Neuronal stem cell (in vitro differentiated cells): ENCODE measurements at places on chromosomes 16 and 17.

GRCh38 chr16:54504372-54504771, 217.8 kb upstream of the IRX3 start:
- no peak for DNase-seq

- DNase-seq: no peak
Measured at GRCh38 chr17:40582328-40582901, 17.1 kb upstream of the CCR7 start.

GRCh38 chr17:49966767-49967166, 2.2 kb upstream of the DLX4 start:
- DNase-seq: no peak

GRCh38 chr17:13544765-13545164, 57.0 kb downstream of the HS3ST3A1 start:
- no peak for DNase-seq

DNA sequence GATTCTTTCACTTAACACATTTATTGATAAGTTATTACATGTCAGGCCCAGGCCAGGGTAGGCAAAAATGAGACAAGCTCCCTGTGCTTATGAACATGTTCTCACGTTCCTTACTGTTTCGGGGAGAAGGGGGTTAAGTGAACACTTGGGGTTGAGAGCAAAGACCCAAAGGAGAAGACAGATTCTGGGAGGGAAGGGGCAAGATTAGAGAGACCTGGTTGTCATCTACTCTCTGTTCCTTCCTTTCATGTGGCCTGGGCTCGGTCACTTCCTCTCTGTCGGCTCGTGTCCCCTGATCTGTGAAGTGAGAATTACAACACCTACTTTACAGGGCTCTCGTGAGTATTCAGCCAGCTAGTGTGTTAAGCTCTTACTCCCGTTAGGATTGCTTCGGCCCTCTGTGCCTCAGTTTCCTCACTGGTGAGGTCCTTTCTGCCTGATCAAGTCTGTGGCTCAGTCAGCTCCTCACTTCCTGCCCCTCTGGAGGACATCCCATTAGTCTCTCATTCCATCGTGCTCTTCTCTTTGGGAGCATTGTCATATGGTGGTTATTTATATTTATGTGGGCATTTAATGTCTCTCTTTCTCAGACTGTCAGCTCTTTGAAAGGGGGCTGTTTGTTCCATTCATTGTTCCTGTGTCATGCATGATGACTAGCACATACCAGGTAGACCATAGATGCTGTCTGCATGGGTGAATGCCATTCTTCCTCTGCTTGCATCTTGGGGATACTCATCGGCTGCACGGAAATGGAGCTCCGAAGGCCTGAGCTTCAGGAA, 38.9 kb downstream of the PLCG2 start:
- DNase-seq: no peak

DNA sequence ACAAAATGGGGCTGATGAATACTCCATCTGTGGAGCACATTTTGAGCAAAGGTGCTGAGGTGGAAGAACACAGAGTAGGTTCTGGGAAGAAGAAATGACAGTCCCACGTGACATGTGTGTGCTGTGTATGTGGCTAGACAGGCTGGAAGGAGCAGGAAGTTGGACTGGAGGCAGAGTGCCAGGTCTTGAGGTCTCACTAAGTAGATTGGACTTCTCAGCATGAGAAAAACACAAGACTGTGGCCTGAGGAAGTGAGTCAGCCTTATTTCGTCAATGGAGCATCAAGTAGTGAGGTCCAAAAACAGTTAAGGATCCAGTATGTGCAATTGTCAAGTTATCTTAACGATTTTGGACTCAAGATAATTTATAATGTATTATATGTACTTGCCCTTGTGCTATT, 736.5 kb downstream of the KCNJ2 start:
- no peak for DNase-seq

GRCh38 chr16:17367036-17367435, 103.7 kb downstream of the XYLT1 start:
- DNase-seq: no peak

- no peak for DNase-seq
Measured at GRCh38 chr16:12150600-12150999, 174.1 kb downstream of the SNX29 start.

GRCh38 chr16:74447578-74447977, 26.3 kb upstream of the CLEC18B start:
- DNase-seq: no peak

DNA sequence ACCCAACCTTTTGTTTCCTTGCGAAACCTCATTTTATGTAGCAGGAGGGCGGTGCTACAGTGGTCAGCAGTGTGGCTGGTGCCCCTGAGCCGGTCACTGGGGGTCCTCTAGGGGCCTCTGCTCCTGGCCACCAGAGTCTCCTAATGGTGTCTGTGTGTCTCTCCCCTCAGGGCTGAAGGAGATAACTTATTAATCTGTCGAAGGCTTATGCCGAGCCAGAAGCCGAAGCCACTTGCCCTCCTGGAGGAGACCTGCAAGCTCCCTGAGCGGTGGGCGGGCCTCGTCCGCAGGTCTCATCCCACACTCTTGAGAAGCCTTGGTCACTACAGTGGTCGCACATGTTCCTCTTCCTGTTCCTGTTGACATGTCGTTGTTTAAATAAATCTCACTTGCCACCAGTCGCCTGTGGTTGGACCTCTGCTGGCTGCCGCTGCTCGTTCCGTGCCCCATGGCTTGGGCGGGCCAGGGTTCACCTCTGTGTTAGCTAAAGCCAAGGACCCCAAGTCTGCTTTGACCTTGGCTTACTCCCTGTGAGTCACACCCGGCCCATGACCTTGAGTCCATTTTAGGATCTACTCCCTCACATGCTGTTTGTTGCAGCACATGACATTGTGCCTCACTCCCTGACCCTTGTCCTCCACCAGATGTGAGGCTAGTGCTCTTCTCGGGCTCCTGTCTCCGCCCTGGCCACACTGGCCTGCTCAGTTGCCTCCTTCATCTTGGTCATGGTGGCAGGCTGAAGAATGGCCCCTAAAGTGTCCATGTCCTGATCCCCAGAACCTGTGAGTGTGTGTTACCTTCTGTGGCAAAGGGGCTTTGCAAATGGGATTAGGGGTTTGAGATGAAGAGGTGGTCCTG, 38.7 kb upstream of the AQP8 start:
- no peak for DNase-seq

- DNase-seq: peak; percentile 76
Measured at GRCh38 chr17:16491703-16492612, at the start of gene LRRC75A. Gene LRRC75A, minus strand, starts transcription at chr17:16492193. Its CDS starts 203 bp downstream, at chr17:16491990.

DNA sequence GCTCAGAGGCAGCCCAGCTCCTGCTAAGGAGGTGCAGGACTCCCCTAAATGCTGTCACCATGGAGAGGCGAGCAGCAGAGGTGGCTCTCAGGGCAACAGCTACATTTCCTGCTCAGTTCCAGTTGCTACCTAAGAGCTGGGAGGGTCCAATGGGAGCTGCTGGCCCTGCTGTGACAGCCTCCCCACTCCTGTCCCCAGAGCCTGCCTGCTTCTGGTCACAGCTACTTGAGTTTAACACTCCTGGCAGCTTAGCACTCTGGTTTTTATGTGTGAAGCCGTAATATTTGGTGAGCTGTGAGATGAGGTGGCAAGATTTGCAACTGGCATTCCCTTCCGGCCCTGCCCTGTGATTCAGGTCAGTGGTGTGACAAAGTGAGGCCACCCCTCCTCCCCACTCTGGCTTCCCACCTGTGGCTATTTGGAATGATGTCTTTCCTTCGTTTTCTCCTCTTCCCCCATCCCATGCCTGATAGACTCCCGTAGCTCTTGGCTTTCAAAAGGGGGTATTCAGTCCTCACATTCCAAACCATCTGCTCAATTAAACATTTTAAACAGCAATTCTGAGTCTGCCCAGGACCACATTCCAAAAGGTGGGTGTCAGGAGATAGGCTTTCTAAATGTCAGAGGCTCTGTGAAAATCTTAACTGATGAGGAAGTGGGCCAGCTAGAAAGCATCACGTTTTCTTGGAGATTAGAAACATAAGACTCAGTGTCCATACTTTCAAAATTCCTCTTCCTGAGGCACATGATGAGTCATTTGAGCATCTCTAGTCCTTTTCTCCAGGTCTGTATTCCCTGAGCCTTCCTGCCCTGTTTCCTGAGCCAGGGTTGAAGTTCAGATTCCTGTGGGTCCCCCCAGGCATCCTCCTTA, 42.6 kb upstream of the SKAP1 start:
- DNase-seq: no peak

GRCh38 chr17:80890196-80890920, 101.3 kb upstream of the CHMP6 start:
- DNase-seq: no peak

- peak; percentile 31 for DNase-seq
Measured at GRCh38 chr16:22912654-22913053, 98.7 kb downstream of the HS3ST2 start.

- DNase-seq: peak; percentile 21
Measured at GRCh38 chr17:66737524-66737923, 97.4 kb upstream of the CACNG5 start.

DNA sequence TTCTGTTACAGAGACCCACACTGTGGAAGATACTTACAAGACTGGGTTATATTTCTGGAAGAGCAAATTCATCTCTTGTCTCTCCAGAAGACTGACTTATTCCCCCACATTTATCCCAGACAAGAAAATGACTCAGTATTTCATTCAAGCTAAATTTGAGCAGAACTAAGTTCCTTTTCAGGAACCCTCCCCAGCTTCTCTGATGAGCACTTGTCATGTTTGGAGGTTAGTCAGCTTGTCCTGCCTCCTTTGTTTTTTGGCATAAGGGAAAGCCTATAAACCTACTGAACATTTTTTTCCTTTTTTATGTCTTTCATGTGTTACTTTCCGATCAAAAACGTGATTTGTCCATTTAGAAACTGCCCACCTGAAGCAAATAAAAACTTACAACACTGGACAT, 198.0 kb downstream of the C16orf95 start:
- DNase-seq: no peak

- no peak for DNase-seq
Measured at GRCh38 chr17:29905086-29905878, 24.7 kb downstream of the SSH2 start.

DNA sequence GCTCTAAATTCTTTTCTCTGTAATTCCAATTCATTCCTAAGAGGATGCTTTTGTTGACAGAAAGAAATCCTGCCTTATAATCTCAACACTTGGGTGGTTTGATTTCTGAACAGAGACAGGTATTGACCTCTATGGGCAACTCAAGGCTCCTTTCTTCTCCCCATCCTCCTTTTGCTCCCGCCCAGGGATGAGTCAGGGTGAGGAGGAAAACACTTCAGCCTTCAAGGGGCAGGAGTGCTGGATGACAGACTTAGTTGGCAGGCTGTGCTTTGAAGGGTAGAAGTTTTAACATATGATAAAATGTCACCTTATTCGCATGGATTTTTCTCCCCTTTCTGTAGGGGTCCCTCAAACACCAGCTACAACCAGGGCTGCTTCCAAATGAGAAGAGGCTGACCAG, 16.7 kb upstream of the TOM1L1 start:
- DNase-seq: no peak

GRCh38 chr17:49588726-49589576, 13.3 kb downstream of the NXPH3 start:
- no peak for DNase-seq

DNA sequence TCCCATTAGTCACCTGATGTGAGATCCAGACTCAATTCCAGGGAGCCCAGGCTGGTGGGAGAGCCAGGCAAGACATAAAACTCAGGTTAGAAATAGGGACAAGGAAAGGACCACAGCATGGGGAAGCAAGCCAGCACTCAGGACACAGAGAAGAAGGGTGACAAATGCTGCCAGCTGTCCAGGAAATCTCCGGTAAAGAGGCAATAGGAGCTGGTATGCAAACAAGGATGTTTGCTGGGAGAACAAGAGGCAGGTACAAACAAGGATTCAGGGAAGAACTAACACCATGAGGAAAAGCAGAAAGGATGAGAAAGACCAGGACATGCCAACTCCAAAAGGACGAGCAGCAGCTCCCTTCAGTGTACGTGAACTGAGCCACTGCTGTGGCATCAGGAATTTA, 10.2 kb upstream of the TXNDC11 start:
- no peak for DNase-seq

- DNase-seq: no peak
Measured at GRCh38 chr17:43171586-43172487, 823 bp downstream of the NBR1 start.

DNA sequence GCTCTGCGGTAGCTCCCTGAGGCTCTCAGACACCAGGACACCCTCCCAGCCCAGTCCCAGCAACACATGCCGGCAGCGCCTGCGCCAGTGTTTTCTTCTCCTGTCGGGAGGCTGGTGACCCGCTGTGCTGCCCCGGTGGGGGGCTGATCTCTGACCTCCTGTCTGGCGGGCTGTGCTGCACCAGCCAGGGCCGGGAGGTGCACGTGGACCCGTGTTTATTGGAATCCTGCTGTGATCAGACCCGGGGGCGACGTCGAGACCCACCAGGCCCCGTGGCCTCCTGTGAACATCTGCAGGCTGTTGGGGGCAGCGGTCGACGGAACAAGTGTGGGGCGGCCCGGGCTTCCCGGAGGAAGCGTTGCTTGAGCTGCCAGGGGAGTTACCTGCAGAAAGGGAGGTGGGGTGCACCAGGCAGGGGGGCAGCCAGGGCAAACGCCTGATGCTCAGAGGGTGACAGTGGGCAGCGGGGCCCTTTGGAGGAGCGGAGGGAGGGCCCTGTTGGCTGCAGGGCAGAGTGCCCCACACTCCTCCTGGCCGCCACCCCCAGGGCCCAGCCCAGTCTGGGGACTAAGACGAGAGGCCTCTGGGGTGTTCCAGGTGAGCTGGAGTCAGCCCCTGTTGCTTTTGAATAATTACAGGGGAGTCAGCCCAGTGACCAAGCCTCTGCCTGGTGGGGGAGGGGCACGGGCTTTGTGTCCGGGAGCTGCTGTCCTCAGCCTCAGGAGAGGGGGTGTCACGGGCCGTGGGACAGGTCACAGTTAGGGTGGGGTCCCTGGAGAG, 2.3 kb upstream of the SSTR5 start:
- no peak for DNase-seq

DNA sequence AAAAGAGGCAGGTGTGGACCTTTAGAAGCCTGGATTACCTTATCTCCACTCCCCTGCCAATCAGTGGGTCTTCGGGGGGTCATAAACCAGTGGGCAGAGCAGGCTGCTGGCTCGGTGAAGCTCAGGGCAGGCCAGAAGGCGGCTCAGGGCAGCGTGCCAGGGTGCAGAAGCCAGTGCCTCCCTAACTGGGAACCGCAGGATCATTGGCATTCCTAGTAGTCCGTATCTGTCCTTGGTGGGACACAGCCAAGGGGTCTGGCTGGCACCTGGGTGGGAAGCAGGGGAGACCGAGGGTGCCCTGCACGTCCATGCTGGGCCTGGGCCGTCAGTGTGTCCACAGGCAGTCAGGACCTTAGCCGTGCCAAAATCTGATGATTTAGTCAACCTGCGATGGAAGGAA, 76.8 kb downstream of the SEC14L1 start:
- DNase-seq: no peak

GRCh38 chr16:3242709-3243108, 7.8 kb upstream of the ZNF200 start:
- no peak for DNase-seq

GRCh38 chr16:67579686-67580085, 17.4 kb downstream of the CTCF start:
- DNase-seq: no peak

GRCh38 chr17:64709481-64709880, 47.4 kb upstream of the SMURF2 start:
- DNase-seq: no peak
